ENCODE measurements at places on chromosomes 3 and 15.

GRCh38 chr3:10706156-10706739 lies 109.8 kb upstream of the SLC6A11 start:
- DNase-seq: no peak

- DNase-seq: no peak
These were observed 6.2 kb downstream of the TNIK start for GRCh38 chr3:171454041-171454440.

GRCh38 chr3:14319654-14320182 lies 82.7 kb upstream of the SLC6A6 start:
- DNase-seq: peak; percentile 12

- DNase-seq: no peak
These were observed 646.3 kb downstream of the CADM2 start for GRCh38 chr3:85605066-85605465.

DNA sequence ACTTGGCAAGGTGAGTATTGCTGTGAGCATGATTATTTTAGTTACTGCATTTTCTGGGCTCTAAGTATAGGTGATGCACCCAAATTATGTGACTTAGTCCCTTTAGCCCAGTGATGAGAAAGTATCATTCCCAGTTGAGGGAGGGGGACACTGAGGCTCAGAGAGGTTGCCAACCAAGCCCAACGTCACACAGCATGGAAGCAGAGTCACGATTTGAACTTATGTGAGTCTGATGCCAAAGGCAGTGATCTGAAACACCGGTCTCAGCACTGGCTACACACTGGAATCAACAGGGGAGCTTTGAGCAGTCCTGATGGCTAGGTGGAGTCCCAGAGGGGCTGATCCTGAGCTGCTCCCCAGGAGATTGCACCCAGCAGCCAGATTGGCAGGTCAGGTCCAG lies 39.5 kb upstream of the SLC6A6 start:
- DNase-seq: no peak

DNA sequence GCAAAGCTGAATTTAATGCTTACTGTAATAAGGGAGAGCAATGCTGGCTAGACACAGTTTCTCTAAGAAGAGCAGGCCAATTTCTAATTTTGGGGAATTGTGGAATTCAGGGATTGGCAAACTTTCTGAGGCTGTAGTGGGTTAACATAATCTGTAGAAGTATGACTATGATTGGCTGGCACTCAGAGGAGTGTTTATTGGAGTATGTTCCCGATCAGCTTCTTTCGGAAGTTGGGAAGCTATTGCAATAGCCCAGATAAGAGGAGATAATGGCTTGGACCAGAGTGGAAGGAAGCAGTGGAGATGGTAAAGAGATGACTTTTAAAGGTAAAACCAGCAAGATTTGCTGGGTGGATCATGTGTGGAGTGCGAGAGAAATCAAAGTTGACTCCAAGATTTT lies 19.4 kb downstream of the TMOD3 start:
- DNase-seq: no peak

DNA sequence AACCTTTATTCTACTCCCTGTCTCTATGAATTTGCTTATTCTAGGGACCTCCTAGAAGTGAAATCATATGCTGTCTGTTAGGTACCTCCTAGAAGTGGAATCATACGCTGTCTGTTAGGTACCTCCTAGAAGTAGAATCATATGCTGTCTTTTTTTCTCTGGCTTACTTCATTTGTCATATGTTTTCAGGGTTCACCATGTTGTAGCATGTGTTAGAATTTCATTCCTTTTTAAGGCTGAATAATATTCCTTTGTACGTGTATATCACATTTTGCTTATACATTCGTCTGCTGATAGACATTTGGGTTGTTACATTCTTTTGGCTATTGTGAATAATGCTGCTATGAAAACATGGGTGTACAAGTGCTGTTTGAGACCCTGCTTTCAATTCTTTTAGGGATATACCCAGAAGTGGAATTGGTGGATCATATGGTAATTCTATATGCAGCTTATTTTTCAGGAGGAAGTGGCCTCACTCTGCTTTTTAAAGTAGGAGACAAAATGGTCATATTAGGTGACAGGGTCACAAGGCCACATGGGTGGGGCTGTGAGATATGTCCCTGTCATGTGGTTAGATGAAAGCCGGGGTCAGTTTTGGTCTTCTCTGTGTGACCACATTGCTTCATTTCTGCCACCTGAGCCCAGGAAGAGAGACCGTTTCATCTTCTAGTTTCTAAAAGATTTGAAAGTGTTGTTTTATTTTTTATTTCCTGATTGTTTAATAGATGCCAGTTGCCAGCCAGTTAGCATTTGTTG lies 76.7 kb downstream of the FLNB start:
- no peak for DNase-seq

- DNase-seq: no peak
These were observed 34.8 kb upstream of the EOMES start for GRCh38 chr3:27756877-27757276.

GRCh38 chr15:35312344-35312743 lies 227.2 kb upstream of the NANOGP8 start:
- DNase-seq: no peak

GRCh38 chr3:189277711-189278110 lies 105.9 kb downstream of the TPRG1 start:
- DNase-seq: no peak

GRCh38 chr3:13708871-13709595 lies 160.1 kb downstream of the FBLN2 start:
- no peak for DNase-seq

DNA sequence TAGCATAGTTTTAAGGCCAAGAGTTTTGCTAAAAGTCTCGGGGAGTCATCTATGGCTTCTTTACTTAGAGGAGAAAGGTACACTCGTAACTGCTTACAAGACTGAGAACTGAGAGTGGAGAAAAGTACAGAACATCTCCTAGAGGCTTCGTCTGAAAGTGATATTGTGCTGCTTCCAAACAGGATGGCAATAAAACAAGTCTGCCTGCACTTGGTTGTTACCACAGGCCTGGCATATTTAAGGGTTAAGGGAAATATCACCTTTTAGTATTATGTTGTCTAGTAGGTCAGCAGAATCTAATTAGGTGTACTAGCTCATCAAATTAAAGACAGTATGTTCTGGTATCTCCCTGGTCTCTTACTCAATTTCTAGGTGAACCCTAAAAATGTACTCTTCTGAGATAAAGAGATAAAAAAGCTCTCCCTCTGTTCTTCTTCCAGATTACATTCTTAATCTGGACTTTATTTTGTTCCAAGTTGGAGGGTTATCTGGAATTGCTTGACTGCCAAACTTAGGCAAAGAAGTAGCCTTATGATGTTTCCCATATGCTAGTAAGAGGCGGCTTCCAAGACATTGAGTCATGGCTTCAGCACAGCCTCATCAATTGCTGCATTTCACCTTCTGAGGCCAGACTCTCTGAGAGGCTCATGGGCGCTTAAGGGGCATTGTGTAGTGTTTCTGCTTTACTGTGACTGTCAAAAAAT lies 181.3 kb downstream of the LSAMP start:
- no peak for DNase-seq

DNA sequence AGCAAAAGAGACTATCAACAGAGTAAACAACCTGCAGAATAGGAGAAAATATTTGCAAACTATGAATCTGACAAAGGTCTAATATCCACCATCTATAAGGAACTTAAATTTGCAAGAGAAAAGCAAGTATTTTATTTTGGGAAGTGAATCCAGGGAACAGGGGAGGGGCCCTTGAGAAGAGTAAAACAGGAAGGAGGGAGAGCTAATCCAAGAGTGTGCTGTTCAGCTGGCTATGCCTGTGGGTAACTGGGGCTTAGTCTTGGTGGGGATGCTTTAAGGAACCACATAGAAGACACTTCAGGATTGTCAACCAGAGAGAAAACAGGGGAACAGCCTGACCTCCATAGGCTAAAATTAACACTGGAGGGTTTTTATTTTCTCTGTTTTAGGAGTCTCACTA lies 3.9 kb upstream of the HHLA2 start:
- DNase-seq: no peak

- no peak for DNase-seq
These were observed 29.6 kb downstream of the TLNRD1 start for GRCh38 chr15:81030301-81030750.

DNA sequence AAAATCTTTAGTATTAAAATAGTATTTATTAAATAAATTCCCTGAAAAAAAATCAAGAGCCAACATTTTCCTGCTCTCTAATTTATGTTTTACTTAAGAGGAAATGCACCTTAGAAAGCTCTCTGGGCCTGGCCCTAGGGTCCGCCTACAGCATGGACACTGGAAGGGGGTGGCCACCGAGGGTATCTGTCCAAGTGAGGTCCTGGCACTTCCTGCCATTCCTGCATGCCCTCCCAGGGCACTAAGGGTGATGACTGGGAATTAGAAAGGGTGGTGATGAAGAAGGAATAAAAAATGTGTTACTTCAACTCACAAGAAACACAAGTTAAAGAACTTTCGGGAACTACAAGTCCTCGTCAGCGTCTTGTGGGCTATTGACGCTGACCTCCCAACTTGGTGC lies 92.8 kb downstream of the MAGI1 start:
- DNase-seq: no peak

DNA sequence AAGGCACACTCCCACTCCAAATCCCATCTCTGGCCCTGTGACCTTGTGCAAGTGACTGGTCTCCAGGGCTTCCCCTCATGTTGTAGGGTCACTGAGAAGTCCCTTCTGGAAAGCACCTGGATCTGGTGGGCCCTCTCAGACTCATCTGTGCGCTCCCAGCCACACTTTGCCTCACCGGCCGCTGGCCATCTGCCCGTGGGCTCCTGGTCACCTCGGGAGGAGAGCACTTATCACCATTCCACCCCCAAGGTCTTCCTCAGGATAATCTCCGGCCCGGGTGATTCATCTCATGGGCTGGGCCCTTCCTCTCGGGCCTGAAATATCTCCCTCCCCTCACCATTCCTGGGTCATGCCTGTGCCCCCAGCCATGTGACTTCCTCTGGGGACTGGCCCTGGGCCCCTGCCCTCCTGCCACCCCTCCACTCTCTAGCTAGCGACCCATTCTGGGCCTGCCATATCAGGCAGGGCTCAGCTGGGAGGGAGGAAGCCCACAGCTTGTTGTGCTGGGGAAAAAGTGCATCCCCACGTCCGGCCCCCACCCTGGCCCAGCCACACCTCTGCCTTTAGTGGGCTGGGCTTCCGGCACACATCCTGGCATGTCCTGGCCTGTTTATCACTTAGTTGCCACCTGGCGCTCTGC lies 10.6 kb upstream of the WNT7A start:
- DNase-seq: no peak

GRCh38 chr3:53346514-53346913 lies 829 bp downstream of the DCP1A start:
- DNase-seq: no peak

DNA sequence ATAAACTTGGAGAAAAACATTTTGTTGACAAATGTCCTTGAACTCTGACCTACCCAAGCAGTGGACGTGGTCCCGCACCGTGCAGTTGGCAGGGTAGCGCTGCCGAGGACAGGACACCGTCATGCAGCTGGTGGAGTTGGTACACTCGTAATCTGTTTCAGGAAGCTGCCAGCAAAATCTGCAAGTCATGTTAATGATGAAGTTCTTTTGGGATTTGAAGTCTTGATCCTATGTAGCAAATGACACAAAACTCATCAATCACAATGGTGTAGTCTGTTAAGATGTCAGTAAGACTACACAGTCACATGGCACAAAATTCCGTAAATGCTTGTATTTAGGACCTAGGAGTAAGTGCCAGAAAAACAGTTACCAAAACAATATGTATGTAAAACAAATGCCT lies 5.5 kb downstream of the TM2D3 start:
- no peak for DNase-seq

GRCh38 chr3:45112939-45113338 lies 33.2 kb downstream of the CDCP1 start:
- DNase-seq: no peak

- DNase-seq: no peak
These were observed 174.5 kb upstream of the LRIG1 start for GRCh38 chr3:66675366-66675765.

GRCh38 chr3:48989126-48989795 lies 780 bp upstream of the P4HTM start:
- no peak for DNase-seq
